ENCODE measurements at places on chromosomes 4 and X. TPM values are rescaled to one million over a fixed set of nuclear protein-coding genes. Genes with fewer than 3 reads are reported as not detected.

DNA sequence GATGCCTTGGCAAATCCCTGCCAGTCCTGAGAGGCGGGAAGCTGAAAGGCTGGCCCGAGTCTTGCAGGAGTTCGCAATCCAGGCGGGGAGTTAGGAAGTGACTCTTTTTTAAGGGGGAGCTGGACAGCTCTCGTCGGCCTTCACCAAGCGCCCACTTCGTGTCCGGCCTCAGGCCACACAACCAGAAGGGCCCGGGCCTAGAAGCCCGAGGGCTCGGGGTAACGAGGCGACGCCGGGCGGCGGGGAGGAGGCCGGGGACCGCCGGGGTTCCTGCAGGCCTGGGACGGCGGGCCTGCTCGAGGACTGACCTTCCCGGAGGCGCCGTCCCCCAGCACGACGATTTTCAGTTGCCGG is 395 bp downstream of the RAB28 start:
- DNase-seq: peak; percentile 76

GRIA2 gene
- total RNA-seq: under 0.01 TPM

LAMP2 gene
- total RNA-seq: 237 TPM

TLR2 gene
- total RNA-seq: 0.36 TPM

GATB gene
- total RNA-seq: 14.7 TPM

DNA sequence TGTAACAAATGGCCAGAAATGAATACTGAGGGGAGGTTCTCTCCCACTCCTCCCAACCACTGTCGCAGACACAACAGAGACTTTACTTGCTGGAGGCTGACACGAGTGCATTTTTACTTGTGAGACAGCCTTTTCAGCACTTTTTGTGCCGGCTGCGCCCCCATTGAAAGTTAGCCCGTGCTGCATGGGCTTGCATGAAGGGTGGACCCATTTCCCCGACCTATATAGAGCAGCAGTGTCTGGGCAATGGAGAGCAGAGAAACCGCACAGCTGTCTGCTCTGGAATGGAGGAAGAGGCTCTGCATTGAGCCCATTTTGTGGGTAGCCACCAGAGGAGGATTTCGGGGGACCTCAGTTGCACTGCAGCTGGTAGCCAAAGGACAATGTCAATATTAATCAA is 208.8 kb downstream of the UGT8 start:
- DNase-seq: no peak

FAM47E gene
- total RNA-seq: under 0.01 TPM

FHDC1 gene
- total RNA-seq: 0.36 TPM

- peak; percentile 30 for DNase-seq
Observed at GRCh38 chr4:46390355-46391058, 579 bp upstream of the GABRA2 start.

- DNase-seq: peak; percentile 27
Observed at GRCh38 chrX:6693051-6693450, 158.1 kb upstream of the VCX3A start.

GRCh38 chr4:140130677-140131076 is 23.3 kb downstream of the MAML3 start:
- DNase-seq: no peak

SCD5 gene
- 9.4 TPM for total RNA-seq

- no peak for DNase-seq
Observed at GRCh38 chr4:27966664-27967063, 1106.0 kb downstream of the STIM2 start.

- DNase-seq: no peak
Observed at GRCh38 chr4:26242451-26242850, 78.4 kb upstream of the RBPJ start.

GRCh38 chr4:131370846-131371245 is 1778.2 kb upstream of the PCDH10 start:
- DNase-seq: no peak

GRCh38 chr4:99821918-99822503 is 5.4 kb downstream of the DAPP1 start:
- no peak for DNase-seq

DNA sequence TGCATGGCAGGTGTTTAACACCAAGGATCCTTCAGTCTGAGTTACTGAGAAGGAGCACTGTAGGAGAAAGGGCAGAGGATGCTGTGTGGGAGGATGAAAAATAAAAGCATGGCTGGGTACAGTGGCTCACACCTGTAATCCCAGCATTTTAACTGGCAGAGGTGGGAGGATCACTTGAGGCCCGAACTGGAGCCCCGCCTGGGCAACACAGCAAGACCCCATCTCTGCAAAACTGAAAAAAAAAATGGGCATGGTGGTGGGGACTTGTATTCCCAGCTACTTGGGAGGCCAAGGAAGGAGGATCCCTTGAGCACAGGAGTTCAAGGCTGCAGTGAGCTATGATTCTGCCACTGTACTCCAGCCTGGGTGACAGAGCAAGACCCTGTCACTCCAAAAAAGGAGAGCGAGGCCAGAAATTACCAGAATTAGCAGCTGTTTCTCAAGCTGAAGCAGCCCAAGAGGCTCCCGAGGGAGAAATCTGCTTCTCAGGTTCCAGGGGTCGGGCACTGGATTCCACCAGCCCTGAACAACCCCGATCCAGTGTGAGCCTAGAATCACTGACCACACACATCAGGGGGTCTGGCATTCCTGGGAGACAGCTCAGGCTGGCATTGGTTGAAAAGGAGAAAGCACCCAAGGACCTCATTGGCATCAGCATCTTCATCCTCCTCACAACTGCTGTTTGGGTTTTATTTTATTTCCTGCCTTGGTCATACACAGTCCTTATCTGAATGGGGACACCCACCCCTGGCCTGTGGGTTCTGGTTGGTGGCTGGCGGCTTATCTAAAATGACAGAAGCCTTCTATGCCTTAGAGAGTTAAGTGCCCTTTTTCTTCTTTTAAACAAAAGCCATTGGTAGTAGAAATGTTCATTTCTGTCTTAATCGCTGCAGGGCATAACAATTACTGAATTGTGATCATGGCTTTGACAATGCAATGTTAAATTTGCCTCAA is 66.3 kb upstream of the TRIM2 start:
- DNase-seq: no peak

ELK1 gene
- 36.2 TPM for total RNA-seq

DNA sequence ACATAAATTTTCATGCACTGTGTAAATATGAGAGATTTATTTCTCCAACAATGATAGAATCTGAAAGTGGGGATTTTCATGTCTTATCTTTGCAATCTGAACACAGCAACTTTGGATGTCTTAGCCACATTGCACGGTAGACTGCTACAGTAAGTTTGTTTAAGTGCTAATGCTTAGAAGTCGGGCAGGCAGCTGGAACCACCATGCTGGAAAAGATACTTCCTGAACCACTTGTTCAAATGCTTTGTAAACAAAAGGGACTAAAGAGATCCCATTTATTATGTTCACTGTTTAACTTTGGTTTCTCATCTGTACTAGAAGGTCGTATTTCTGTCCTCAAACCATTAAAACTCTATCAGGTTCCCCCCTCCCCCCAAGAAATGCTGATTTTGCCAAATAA is 555.9 kb upstream of the DIPK2B start:
- DNase-seq: no peak

- no peak for DNase-seq
Observed at GRCh38 chr4:165398570-165398969, 19.8 kb downstream of the CPE start.

CT47B1 gene
- not detected for total RNA-seq

GRCh38 chr4:101277671-101278070 is 69.7 kb downstream of the PPP3CA start:
- DNase-seq: no peak

DNA sequence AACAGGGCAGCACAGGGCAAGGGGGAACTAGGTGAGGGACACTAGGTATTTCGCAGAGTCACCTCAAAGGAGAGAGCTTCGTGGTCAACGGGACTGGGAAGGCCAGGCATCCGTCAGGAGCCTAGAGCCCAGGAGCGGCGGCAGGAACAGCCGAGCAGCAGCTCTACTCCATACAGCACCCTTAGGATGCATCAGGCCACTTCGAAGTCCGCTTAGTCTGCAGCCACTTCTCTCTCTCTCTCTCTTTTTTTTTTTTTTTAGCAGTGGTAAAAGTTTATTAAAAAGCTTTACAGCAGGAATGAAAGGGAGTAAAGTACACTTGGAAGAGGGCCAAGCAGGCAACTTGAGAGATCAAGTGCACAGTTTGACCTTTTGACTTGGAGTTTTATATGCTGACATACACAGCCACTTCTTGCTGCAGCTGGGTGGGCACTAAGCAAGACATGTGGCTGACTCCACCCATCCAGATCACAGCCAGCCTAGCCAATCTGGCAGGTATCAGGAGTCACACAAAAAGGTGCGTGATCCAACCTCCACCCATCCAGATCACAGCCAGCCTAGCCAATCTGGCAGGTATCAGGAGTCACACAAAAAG is 209.7 kb upstream of the RADX start:
- no peak for DNase-seq

DNA sequence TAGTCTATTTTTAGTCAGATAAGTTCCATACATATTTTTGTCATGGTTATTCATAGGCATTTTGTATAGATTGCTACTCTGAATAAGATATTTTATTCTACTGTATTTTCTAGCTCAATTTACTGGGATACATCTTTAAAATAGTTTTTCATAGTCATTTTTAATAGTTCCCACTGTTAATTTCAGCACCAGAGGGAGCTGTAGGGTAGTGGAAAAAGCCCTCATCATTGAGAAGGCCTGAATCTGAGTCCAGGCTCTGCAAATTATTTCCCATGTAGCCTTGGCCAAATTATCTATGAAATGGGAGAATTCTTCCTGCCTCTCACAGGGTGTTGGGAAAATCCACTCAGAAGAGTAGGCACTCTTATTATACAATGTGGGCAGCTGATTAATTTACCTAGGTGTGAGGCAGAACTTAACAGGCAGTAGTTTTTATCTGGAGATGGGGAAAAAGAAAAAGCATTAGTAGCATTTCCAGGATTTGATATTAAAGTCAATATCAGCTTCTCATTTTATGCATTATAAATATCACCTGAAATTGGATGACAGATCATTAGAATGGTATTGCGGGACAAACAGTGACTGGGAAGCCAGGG is 102.9 kb upstream of the PAQR3 start:
- peak; percentile 84 for DNase-seq

- no peak for DNase-seq
Observed at GRCh38 chrX:68355629-68355920, 77.7 kb downstream of the OPHN1 start.

DNA sequence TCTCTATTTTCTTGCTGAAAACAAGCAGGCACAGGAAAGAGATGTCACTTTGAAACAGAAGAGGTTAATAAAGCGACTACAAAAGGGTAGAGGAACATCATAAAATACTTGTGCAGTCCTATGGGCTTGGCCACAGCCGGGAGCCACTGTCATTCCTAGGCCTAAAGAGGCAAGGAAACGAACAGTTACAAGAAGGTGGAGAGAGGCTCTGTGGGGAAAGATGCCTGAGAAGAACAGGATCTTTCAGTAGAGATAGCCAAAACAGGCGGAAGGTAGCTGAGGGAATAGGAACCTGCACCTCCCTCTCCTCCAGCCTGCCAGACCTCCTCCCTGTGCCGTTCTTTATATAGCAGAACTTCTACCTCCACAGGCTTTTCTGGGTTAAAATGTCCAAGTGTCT is 57.4 kb upstream of the ARSJ start:
- no peak for DNase-seq

- peak; percentile 9 for DNase-seq
Observed at GRCh38 chrX:123927845-123928244, 33.7 kb upstream of the STAG2 start.

All from osteoblast (primary cell).